ENCODE measurements at places on chromosomes 1 and 21.

DNA sequence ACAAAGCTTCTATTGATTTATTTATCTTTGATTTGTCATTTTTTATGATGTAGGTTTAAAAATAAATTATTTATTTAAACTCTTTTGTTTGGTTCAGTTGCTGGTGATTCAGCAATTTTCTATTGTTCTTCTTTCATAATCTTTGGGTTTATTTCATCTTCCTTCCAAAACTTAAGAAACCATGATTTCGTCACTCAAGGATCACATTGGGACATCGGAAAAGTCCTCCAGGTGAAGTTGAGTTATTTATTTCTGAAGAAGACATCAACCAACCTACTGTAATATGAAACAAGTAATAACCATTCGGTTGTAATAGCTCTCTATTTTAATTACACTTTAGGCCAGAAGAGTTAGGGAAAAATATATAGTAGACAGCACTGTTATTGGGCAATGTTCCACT lies 23.0 kb upstream of the WLS start:
- DNase-seq: no peak

- DNase-seq: no peak
These were observed 248.9 kb downstream of the PLPP3 start for GRCh38 chr1:56330391-56331026.

DNA sequence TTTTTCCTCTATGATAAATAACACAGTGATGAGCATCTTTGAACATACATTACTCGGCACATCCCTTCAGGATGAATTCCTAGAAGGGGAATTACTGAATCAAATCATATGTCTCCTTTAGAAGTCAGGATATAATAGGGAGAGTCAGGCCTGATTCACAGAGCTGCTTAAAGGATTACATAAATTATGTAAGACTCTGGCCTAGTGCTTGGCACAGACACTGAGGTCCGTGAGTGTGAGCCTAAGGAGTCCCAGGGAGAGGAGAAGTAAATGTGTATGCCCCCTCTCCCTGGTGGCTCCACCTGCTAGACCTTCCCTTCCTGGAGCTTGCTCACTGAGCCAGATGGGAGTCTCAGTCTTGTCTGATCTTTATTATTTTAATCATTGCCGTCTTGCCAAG lies 8.6 kb upstream of the FOXE3 start:
- no peak for DNase-seq

DNA sequence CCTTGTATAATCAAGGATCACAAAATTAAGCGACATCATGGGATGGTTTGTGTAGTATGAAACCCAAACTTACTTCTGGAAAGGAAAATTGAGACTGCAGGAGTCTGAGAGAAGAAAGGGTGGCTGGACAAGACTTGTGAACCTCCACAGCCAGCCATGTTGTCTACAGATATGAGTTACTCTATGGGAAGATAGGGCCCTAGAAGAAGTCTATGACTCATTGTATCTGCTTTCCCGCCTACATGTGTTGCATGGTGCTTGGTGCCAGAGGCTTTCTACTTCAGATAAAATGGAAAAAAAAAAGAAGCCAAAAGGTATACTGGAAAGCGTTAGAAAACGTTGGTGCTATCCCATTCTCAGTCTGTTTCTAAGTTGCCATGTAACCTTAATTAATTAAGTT lies 18.7 kb upstream of the OR6N2 start:
- DNase-seq: no peak

DNA sequence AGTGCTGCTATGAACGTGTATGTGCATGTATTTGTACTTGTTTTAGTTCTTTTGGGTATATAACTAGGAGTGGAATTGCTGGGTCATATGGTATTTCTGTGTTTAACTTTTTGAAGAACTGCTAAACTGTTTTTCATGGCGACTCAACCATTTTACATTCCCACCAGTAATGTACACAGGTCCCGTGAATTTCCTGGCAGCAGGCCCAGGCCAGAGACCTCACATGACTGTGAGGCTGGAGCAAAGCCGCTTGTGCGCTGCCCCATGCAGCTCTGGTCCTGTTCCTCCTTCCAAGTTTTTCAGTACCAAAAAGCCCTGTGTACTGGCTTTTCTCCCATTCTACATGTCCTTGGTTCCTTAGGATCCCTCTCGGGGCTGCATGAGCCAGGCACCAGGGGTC lies 29.6 kb downstream of the ACOT11 start:
- DNase-seq: no peak

GRCh38 chr1:153099461-153100045 lies 5.2 kb upstream of the SPRR2E start:
- no peak for DNase-seq

DNA sequence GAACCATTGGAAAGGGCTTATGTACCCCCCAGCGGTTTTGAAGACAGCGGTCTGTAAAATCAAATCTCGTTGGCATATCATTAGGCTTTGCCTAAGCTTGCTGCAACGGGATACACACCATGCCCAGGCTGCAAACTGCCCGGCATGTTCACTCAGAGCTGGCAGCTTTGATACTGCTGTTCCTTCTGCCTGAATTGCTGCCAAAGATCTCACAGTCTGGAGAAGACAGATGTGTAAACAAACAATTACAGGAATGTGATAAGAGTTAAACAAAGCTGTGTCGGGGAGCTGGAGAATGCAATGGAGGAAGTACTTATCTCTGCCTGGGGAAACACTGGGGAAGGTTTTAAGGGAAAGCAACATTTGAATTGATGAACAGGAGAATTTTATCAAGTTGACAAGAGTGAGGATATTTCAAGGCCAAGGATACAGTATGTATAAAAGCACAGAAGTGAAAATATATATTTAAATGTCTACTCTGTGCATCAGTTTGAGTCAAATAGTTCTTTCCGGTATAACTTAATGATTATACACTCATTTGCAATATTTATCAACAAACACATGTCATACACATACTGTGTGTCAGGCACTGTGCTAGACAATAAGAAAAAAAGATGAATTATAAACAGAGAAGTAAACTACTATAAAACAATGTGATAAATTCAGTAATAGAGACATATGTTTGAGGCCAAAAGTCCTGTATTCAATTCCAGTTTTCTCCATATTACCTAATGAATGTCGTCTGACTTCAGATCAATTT lies 29.9 kb downstream of the CHML start:
- DNase-seq: no peak

- DNase-seq: no peak
These were observed 77.9 kb downstream of the PLPP3 start for GRCh38 chr1:56501426-56501825.

DNA sequence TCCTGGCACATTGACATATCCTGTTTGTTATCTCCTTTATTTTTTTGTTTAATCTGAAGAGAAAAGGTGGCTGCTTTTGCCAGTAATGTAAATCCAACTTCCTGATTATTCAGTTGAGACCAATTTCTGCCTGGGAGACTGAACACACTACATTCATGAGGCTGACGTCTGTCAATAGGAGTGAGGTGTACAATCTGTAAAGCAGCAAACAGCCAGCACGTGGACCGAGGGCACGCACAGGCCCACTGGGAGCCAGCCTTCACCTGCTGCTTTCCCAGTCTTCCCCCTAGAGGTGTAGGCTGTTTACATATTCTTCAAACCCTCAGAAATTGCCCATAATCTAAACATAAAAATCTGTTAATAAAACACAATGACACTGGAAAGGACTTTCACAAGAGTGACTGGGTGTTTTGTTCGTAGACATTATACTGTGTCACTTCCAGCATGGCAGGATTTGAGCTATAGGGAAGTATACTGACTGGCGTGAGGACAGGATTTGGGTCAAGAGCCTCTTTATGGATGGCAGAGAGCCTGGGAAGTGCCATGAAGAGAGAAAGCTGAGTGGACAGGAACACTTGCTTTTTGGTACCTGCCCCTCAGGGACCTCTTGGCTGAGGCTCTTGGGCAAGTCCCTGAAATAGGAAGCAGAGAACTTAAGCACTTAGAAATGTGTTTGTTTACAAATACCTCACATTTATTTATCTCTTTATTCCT lies 552.9 kb upstream of the CAMK1G start:
- DNase-seq: no peak

GRCh38 chr1:7366286-7366954 lies 404.7 kb upstream of the VAMP3 start:
- DNase-seq: no peak

DNA sequence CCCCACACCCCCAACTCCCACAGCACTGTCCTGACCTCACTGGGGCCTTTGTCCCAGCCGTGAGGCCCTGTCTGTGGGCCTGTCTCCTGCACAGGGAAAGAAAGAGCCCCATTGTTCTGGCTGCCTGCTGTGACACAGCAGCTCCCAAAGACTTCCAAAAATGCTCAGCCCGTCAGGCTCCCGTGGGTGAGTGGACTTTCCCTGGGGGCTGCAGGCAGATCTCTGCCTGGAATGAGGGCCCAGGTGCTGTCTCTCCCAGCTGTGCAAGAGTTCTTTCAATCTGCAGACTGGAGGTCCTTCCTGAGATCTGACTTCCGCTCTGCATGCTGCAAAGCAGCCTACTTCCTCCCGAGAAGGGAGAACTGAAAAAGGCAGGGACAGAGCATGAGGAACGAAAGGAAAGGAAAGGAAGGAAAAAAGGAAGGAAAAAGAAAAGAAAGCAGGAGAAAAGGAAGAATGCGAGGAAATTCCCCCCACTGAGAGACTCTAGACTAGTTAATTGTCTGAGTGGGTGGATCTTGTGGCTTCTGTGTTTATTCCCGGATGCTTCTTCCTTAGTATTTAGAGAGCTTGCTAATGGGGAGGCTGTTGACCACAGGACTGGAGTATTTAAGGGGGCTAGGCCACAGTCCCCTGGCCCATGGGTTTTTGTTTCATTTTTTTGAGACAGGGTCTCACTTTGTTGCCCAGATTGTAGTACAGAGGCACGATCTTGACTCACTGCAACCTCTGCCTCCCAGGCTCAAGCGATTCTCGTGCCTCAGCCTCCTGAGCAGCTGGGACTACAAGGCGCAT lies 15.0 kb downstream of the NES start:
- no peak for DNase-seq

DNA sequence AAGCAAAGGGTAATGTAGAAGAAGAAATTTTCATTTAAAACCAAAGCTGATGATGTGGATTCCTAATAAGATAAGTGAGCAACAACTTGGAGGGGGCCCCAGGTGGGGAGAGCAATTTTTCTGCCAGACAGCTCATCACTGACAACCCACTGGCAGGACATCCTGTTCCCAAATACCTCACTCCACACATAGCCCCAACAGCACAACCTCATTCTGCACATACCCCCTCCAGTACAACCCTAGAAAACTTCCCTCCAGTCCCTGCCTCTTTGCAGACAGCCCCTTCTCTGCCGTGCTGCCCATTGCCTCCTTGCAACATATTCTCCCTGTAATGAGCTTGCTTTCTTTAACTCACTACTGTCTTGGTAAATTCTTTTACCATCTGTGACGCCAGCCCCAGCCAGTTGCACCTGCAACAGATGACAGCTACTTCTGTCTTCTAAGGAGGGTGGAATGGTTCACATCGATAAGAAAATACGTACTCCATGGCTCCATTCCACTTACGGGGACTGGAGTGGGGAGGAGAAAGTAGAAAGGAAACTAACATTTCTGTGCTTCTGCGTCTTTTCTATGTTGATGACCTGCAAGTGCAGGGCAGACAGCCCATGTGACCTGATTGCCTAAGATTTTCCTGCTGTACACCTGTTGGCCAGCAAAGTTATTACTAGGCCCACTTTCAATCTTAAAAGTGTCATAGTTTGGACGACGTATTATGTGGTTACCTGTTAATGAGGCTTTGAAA lies 14.7 kb downstream of the RHEX start:
- DNase-seq: no peak

GRCh38 chr1:110060034-110060661 lies 10.3 kb downstream of the ALX3 start:
- peak; percentile 81 for DNase-seq
